ENCODE measurements at places on chromosomes 3 and 15. TPM values are rescaled to one million over a fixed set of nuclear protein-coding genes. Genes with fewer than 3 reads are reported as not detected.

KIF9 gene
- 14.3 TPM for total RNA-seq

MST1R gene
- total RNA-seq = 5.5 TPM

DNA sequence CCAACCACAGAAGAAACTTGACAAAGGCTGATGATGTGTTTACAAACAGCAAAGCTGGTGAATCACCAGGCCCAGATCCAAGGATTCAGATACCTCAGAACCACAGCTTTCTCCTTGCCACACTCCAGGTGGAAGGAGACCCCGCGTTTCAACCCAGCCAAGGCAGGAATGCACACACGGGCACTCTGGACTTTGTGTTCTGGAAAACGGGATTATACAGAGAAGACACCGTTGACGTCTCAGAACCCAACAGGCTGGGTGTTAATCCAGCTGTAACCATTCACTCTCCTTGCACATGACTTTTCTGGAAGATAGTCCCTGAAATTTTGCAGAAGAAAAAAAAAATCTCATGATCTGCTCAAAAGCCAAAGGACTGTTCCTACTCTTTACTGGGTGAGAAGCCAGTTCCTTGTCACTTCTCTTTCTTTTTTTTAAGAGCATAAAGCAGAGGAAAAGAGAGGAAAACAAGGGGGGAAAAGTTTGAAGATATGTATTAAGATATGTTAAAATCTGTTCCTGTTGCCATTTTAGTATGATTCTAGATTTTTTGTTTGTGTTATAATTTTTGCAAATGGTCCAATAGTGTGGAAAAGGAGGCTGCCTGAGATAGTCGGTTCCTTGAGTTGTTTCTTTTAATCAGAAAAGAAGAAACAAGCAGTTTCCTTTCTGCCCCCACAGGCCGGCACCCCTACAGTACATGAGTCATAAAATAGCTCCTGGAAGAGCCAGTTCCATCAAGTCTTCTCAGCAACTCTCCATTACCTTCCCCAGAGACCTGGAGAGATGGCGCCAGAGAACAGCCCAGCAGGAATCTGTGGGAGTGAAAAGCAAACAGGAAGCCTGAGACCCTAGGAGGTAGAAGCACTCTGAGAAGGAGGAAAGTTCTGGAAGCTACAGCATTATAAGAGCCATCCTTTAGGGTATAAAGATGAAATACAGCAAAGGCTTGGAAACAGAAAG is 73.1 kb downstream of the RORA start:
- DNase-seq = no peak

DNA sequence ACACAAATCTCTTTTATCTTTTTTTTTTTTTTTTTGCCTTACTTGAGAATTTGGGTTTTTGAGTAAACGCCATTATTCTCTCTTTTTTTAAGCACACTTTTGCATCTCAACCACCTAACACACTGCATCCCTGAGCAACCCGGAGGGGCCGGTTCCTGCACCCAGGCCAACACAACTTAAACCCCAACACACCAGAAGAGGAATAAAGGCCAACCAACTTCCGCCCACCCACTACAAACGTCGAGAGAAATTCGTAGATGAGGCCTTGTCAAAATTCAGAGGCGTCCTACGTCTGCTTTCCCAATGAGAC is 389 bp upstream of the CCNB2 start:
- no peak for DNase-seq

DNA sequence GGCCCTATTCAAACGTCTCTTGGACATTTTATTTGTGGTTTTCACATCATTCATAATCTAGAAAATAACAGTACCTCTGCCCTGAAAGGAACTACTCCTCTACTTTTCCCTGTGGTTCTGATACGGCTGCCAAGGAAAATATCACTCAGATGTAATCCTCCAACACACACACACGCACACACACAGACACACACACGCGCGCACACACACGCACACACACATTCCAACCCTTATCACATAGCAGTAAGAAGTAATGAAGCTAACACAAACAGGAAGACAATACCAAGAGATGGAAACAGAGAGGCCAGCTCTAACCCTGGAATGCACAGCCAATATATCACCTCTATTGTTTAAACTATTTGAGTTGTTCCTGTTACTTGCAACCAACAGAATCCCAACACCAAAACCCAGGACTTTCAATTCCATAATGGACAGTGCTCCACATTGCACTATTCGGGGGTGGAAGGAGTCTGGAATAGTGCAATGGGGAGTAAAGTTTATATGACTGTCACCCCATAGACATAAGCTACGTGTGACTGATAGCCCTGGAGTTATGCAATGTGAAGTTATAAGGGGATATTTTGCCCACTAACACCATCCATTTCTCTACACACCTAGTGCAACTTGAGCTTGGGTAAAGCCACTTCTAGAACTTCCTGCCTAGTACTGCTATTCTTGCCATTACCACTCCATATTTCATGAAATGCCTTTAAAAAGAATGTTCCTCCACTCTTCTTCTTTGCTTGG is 71.3 kb upstream of the FNDC3B start:
- DNase-seq = no peak

- DNase-seq = no peak
Measured at GRCh38 chr3:4520033-4520816, 27.1 kb downstream of the ITPR1 start.

DNA sequence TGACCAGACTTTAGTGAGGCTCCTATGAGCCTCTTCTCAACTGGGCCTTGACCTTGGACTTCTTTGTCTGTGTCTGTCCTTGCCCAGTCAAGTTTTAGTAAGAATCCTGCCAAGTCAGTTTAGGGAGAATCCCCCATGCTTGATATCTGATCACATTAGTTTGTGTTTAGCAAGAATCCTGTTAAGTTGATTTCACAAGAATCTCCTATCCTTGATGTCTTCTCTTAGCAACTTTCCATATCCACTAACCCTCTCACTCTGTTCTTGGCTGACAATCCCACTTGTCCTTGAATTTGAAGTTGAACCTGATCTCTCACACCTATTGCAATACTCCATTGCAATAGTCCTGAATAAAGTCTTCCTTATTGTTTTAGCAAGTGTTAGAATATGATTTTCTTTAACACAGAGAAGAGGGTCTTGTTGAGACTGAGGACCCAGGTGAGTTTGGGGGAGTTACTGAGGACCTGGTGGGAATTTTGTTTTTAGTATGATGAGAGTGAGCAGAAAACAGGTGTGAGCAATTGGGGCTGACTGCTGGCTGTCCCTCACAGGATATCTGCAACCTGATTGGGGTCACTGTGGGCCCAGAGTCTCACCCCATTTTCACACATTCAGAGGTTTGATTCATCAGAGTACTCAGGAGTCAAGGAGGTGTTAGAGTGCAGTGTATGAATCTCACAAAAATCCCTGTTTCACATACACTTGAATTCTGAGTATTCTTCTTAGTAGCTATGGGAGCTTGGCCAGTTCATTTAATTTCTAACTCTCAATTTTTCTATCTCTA is 39.9 kb upstream of the TNFAIP8L3 start:
- no peak for DNase-seq

GRCh38 chr3:138761002-138761401 is 73.7 kb downstream of the PIK3CB start:
- DNase-seq = no peak

- no peak for DNase-seq
Measured at GRCh38 chr15:89196994-89197393, 24.4 kb downstream of the RLBP1 start.
